ENCODE measurements at places on chromosomes 1 and 21.
A peak's percentile ranks its signal among the peaks of the same experiment; 100 is the strongest.

DNA sequence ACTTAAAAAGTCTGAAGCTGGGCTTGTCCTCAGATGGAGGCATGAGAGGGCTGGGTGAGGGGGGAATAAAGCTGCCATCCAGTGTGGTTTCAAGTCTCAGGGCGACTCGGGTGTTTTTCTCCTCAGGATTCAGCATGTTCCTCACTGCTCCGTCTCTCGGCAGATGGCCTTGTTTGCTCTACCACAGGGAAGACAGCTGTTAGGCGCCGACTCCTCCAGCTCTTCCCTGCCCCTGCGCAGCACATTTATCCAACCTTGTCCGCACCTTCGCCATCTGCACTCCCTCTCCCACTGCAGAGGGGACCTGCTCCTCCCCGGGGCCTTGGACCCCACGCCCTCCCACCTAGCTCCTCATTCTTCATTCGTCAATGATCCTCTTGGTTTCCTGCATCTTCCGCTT lies 16.6 kb upstream of the S100A11 start:
- DNase-seq: no peak

GRCh38 chr21:38072489-38072888 lies 156.2 kb upstream of the KCNJ6 start:
- DNase-seq: no peak

GRCh38 chr1:18110598-18110939 lies 3.0 kb downstream of the IGSF21 start:
- no peak for DNase-seq

GRCh38 chr1:90614872-90615271 lies 102.2 kb downstream of the BARHL2 start:
- no peak for DNase-seq

DNA sequence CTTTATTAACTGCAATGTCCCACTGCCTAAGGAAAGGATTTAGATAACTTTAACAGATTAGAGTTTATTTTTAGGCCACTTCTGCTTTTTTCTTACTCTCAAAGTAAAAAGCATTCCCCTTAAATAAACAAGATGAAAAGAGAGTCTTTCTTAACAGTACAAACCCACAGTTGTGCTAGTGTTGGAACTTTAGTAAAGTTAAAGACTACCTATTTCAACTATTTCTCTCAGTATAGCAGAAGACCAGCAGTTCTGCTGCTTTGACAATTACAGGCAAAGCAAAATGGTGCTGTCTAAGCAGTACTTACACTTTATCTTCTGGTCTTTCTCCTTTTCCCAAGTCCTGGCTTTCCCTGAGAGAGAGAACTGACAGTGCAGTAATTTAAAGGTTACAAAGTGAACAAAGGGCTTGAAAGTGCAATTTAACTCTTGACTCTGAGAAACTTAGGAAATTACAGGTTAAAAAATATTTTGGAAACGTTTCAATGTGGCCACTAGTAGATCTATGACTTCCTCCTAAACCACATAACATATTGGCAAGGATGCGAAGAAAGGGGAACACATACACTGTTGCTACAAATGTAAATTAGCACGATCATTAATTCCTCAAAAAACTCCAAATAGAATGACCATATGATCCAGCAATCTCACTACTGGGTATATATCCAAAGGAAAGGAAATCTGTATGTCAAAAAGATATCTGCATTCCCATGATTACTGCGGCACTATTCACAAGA lies 135.4 kb upstream of the POGK start:
- DNase-seq: no peak

GRCh38 chr1:209404577-209404976 lies 178.9 kb upstream of the CAMK1G start:
- no peak for DNase-seq

GRCh38 chr21:41764558-41765419 lies 2.1 kb downstream of the RIPK4 start:
- no peak for DNase-seq

DNA sequence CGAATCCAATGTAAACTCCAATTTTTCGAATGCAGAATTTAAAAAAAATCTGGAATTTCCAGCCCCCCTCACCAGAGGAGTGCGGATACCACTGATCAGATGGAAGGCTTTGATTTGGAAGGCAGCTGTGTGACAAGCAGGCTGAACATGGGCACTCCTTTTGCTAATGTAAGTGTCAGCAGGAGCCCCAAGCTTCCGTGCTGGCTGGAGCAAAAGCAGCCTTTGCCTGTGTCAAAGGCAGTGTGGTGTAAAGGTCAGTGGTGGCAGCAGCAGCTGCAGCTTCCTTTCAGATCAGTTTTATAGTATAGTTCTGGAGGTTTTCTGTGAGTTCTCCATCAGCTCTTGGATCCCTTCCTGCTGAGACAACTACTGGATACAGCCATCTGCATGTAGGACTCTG lies 259.9 kb downstream of the CTH start:
- no peak for DNase-seq

- DNase-seq: no peak
Observed at GRCh38 chr1:201022820-201023516, 546 bp downstream of the KIF21B start.

DNA sequence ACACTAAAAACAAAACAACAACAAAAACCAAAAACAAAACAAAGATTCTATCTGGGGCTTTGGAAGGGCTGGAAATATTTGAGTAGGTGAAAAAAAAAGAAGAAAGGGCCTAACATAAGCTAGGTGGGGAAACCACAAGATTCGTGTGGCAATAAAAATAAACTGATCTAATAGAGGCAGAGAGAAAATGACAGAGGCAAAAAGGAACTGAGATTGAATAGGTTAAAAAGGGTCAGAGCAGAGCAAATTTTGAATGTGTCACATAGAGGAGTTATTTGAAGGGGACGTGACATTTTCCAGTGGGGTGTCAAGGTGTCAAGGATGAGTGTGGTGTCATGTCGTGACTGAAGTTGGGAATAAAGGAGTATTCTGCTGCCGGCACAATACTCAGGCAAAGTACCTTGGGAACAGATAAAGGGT lies 65.2 kb upstream of the RALGPS2 start:
- no peak for DNase-seq

DNA sequence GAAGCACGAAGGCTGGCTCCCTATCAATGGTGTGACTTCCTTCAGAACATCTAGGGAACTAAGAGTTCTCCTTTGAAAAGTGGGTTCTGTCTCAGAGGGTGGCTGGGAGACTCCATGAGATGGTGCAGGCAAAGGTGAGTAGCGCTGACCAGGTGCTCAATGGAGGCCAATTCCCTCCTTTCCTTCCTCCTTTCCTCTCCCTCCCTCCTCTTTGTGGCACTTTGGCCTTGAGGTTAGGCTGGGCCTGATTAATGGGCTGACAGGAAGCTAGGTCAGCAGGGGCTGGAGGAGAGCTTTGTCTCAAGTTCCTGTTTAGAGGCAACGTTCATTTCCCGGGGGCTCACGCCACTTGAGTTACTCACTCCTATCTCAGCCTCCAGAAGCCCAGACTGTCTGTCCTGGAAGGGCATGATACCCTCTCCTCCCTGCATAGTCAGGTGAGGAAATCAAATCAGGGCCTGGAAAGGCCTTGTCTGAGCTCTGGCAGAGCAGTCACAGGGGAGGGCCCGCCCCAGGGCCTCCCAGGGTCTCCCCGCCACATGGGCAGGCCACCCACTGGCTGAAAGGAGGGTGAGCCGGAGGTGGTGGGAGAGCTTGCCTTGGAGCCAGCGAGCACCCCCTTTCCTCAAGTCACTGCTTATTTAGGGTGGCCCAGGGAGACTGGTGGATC lies 58.4 kb upstream of the SSBP3 start:
- peak; percentile 32 for DNase-seq

DNA sequence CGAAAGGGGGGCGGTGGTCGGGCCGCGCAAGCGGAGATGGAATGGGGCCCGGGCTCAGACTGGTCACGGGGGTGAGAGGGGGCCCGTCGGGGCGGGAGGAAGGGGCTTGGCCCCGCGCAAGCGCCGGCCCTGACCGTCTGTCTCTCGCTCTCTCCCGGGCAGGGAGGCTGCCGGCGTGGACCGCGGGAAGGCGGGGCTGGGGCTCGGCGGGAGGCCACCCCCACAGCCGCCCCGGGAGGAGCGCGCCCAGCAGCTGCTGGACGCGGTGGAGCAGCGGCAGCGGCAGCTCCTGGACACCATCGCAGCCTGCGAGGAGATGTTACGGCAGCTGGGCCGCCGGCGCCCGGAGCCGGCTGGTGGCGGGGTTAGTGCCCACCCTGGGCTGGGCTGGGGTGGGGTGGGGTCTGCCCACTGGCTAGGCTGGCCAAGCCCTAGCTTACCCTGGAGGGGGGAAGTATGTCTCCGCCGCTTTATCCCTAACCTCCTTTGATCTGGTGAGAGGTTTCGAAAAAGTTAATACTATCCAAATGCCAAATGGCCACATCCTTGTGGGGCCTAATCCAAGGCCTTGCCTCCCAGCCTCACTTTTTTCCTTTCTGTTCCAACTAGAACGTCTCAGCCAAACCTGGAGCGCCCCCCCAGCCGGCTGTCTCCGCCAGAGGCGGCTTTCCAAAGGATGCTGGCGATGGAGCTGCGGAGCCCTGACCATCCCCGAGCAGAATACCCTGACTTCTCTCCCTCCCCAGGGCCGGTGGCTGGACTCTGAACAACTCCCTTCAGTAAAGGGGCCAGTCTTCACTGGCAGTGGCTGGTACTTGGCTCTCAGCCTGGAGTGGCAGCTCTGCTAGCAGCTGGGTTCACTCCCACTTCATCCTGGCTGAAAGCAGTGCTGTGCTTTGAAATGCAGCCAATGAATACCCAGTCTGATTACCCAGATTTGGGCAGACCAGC lies 636 bp upstream of the YRDC start:
- DNase-seq: no peak

DNA sequence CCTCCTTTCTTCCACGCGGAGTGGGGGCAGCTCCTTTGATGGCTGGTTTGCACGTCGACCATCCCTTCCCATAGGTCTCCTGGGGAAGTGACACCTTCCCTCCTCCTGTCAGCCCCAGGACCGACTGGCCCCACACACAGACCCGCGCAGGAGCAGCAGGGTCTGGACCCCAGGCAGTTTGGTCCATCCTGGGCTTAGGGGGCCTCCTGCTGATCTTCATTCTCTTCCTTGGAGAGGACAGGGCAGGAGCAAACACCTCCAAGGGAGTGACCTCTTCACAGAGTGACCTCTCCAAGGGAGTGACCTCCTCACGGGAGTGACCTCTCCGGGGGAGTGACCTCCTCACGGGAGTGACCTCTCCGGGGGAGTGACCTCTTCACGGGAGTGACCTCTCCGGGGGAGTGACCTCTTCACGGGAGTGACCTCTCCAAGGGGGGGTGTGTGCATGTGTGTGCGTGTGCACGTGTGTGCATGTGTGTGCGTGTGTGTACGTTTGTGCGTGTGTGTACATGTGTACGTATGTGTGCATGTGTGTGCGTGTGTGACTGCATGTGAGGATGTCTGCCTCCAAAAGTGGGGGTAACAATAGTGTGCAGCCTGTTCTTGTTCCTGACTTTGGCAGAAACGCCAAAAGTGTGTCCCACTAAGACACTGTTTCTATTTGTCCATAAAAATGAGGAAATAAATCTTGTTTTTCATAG lies 29.8 kb downstream of the COL6A1 start:
- DNase-seq: no peak

DNA sequence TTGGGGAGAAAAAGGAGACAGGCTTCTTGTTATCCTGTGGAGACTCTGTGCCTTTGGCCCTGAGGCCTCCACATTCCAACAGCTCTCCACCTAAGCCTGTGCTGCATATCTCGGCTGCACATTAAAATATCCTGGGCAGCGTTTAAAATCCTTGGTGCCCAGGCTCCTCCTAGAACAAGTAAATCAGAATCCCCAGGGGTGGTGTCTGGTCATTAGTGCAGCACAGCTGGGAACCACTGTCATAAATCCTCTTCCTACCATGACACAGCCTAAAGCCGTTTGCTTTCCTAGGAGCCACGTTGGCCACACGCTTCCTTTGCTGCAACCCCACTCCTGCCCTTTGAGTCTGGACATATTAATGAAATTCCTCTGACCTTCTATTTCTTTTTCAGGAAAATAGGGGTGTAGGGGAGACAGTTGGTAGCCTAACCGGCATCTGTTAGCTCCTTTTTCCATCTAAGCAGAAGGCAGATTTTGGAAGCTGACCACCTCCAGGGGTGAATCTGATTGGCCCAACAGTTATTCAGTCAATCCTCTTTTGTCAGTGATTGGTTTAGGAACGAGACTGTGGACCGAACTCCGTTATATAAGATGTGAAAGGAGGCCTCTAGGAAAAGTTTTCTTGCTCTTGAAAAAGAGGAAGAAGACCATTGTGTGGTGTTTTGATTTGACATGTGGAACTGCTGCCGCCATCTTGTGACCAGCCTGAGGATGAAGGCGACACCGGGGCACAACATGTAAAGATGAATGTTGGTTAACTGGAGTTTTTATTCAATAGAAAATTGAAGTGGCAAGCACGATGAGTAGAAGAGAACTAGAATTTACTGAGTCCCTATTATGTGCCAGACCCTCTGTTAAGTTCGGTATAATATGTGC lies 41.9 kb downstream of the JUN start:
- DNase-seq: no peak

DNA sequence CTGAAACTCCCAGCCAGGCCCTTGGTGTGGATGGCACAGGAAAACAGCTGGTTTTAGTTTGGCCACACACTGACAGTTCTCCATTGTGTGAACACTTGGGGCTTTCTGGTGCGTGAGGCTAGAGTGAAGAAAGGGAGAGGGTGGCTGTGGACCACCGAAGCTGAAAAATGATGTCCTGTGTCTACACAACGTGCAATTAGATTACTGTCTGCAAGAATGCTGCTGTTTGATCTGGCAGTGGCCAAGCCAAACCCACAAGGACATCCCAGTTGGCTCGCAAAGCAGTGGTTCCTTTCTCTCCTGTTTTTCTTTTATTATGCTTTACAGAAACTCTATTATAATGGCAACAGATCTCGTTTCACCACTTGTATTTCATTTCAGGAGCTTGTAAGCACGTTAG lies 58.9 kb downstream of the ERG start:
- DNase-seq: no peak

GRCh38 chr1:98196012-98196411 lies 275.2 kb upstream of the DPYD start:
- no peak for DNase-seq

DNA sequence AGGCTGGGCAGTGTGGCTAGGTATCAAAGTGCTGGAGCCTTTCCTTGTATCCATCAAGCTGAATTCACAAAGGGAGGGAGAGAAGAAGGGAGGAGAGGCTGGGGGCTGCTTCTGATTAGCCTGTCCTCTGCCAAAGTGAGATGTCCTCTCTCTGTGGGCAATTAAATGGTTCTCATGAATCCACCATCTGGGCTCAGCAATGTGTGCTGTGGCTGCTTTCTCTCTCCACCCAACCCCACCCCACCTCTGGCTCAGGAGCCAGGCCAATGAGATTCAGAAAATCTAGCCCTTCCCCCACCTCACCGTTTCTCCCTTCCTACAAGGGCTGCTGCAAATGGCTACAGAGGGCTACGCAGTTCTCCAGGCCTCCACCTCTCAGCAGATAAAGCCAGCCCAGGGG lies 154.6 kb downstream of the TENT5C start:
- no peak for DNase-seq

- DNase-seq: no peak
Observed at GRCh38 chr1:225498549-225499136, 70.8 kb upstream of the LBR start.

DNA sequence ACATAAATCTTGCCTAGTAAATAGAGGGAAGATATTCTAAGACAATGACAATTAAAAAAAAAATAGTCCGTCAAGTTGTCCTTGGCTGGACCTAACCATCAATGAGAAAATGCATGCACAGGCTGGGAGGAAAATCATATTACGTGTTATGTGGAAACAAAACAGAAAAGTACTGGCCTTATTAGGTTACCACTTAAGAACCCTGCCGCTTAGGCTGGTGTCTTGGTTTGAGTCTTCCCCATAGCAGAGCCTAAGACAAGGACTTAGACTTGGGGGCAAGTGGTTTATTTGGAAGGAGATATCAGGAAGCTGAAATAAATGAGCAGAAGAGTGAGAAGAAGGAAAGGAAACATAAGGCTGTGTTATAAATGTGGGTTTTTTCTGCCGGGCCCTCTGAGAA lies 186.4 kb downstream of the MRPL39 start:
- DNase-seq: no peak
